ENCODE measurements at places on chromosomes 5 and 9.

GRCh38 chr5:81068063-81068462 lies 107.9 kb downstream of the RASGRF2 start:
- no peak for DNase-seq

DNA sequence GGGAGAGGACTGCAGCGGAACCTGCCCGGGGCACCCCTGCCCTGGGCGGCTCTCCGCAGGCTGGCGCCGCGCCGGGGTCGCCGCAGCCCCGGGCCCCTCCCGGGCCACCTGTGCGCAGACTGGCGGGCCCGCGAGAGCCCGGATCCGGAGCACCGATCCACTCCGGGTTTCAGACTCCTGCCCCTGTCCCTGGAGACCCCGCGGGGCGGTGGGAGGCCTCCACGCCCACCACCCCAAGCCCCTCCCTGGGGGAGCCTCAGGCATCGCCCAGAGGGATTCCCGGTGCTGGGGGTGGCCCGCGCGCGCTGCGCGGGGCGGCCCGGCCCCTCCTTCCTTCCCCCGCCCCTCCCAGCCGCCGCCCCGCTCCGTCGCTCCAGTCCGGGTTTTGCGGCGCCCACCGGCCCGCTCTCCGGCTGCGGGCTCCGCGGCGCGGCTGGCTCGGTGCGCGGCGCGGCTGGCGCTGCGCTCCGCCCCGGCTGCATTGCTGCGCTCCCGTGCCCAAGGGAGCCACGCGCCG lies at the start of gene UNC5A:
TSS of gene UNC5A (plus strand) at position 479 of the 517 bp plus-strand sequence. CDS start 192 bp downstream, outside the sequence.
- no peak for DNase-seq

- no peak for DNase-seq
Observed at GRCh38 chr9:21754741-21755140, 47.7 kb upstream of the MTAP start.

- no peak for DNase-seq
Observed at GRCh38 chr5:181086026-181086883, 44.7 kb downstream of the OR2V1 start.

- DNase-seq: no peak
Observed at GRCh38 chr9:4739587-4740387, 1.2 kb downstream of the AK3 start.

DNA sequence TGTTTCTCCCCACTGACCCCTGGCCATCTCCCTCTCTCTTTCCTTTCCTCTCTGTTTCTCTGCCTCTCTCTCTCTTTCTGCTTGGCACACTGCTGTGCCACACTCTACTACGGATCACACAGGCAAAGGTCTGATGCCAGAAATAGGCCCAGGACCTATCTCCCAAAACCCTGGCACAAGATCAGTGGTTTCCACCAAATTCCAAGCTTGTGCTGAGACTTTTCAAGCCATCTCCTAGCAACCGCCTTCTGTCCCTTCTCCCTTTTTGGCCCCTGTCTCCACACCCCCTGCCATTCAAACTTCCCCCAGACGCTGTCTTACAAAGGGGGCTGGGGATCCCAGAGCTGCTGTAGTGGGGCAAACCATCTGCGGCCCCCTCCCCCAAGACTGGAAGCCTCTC lies 38.5 kb upstream of the RARS1 start:
- no peak for DNase-seq

GRCh38 chr5:172854451-172854871 lies 20.4 kb downstream of the ERGIC1 start:
- DNase-seq: no peak

DNA sequence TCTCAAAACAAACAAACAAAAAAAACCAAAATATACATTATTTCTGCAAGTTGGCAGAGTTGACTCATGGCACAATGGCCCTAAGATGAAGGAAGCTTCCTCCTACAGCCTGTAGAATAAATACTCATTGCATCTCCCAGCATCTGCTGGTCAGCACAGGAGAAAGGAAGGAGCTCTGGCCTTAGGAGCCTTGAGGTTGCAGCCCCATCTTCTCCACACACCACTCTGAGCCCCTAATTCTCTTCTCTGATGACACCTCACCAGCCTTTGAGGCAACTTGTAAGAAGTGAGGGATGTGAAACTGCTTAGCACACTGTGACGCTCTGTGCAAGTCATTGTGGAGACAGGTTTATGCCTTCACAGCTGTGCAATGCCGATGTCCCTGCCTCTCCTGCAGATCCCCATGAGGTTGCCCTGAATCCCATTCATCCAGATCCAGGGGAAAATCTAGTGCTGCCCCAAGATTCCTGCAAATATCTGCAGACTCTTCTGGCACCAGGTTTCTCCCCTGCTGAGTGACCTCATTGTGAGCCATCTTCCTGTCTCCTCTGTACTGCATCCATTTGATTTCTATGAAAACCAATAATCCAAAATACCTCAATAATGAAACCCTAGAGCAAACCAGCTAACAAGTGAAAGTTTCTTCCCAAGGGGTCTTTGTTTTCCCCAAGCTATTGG lies 65.3 kb upstream of the TGFBR1 start:
- DNase-seq: no peak

GRCh38 chr5:57508211-57508610 lies 25.6 kb upstream of the ACTBL2 start:
- DNase-seq: no peak

- no peak for DNase-seq
Observed at GRCh38 chr9:137138722-137139467, at the start of gene GRIN1. Gene GRIN1 (plus strand): TSS chr9:137139154. CDS start chr9:137139487, 333 bp downstream.

GRCh38 chr5:161804263-161804662 lies 43.7 kb upstream of the GABRA1 start:
- DNase-seq: no peak

DNA sequence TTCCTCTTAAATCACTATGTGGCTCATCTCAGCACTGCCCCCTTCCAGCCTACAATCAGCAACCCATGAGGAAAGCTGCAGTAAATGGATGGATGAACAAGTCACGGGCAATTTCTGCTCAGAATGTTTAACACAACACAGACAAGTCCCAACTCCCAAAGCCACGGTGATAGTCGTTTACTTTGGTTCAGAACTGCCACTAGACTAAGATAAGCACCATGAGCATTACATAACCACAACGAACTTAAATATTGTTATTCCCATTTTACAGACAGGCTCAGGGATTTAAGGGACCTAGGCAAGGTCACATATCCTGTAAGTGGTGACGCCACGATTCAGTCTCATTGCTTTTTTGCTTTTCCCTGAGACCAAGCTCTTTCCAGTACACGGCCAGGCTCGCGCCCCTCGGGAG lies 2.0 kb upstream of the SMIM27 start:
- no peak for DNase-seq

- no peak for DNase-seq
Observed at GRCh38 chr5:128424646-128425045, 113.4 kb downstream of the FBN2 start.

DNA sequence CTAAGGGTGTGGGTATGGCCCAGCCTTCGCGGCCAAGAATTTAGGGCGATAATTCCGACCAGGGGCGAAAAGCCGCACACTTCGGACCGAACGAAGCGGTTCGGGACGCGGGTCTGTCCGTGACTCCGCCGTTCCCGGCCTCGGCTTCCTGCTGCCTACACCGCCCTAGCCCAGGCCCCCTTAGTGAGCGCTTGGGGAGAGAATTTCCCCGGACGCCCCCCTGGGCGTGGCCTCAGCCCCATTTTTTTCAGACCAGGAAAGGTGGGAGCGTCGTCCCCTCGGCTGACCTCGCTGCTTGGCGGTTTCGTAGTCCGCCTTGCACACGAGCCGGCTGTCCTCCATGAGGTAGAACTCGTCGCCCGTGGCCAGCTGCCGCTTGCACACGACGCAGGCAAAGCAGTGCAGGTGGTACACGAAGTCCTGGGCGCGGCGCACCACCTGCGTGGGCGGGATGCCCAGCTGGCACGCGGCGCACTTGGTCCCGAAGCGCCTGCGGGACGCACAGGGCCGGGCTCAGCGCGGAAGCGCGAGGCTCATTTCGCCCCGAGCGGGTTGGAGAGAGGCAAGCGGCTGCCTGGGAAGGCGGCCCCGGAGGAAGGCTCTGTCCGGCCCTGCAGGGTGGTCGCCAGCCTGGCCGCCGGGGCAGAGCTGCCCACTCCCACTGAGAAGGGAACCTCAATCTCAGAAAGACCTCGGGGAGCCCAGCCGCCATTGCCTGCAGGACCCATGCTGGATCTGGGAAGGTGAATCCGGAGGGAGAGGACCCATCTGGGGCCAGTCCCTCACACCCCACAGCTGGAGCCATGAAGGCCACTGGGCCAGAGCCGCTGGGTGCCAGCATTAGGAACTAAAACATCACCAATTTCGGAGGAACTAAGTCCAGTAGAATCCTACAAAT lies 5.3 kb downstream of the LHX3 start:
- no peak for DNase-seq

GRCh38 chr5:173498286-173498685 lies 118.2 kb downstream of the BOD1 start:
- no peak for DNase-seq

DNA sequence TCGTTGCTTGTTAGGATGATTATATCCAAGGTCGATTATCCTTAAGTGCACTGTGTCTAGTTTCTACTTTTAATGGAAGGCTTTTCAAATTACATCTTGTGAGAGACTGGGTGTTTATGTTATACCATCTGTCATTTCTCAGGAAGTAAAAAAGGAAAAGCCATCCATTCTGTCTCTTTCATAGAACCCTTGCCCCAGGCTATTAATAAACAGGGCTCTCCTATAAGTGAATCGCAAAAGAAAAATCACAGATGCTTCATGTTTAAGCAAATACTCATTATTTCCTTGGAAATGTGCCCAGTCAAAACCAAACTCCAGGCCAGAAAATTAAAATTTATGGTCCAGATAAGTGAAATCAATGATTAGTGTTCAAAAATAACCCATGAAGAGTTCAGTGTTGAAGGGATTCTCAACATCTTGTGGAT lies 58.1 kb downstream of the STARD4 start:
- no peak for DNase-seq

- no peak for DNase-seq
Observed at GRCh38 chr5:2187687-2188086, 305.0 kb upstream of the IRX4 start.

DNA sequence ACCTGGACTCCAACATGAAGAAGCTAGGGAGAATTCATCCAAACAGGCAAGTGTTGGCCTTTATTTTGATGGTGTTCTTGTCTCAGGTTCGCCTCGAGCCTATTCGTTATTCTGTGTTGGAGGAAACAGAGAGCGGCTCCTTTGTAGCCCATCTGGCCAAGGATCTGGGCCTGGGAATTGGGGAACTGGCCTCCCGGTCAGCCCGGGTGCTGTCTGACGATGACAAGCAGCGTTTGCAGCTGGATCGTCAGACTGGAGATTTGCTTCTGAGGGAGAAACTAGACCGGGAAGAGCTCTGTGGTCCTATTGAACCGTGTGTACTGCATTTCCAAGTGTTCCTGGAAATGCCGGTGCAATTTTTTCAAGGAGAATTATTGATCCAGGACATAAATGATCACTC lies 367 bp downstream of the PCDHB4 start:
- DNase-seq: no peak

GRCh38 chr9:116313638-116314037 lies 160.0 kb downstream of the PAPPA start:
- no peak for DNase-seq

DNA sequence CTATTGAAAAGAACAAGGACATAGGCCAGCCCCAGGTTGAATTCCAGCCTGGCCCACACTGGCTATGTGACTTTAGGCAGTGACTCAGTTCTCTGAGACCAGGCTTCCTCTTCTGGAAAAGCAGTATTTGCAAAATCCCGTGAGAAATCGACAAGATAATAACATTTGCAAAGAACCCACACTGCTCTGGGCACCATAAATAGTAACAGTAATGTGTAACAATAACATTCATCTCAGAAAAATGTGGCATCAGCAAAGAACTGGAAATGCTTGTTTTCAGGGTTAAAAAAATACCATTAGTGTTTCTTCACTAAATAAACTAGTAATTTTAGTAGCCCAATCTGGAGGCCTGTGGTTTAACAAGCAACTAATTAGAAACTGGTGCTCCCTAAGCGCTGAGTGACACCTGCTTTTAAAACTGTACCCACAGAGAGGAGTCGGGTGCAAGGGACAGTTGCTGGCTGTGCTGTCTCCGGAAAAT lies 148.4 kb downstream of the TTLL11 start:
- no peak for DNase-seq

DNA sequence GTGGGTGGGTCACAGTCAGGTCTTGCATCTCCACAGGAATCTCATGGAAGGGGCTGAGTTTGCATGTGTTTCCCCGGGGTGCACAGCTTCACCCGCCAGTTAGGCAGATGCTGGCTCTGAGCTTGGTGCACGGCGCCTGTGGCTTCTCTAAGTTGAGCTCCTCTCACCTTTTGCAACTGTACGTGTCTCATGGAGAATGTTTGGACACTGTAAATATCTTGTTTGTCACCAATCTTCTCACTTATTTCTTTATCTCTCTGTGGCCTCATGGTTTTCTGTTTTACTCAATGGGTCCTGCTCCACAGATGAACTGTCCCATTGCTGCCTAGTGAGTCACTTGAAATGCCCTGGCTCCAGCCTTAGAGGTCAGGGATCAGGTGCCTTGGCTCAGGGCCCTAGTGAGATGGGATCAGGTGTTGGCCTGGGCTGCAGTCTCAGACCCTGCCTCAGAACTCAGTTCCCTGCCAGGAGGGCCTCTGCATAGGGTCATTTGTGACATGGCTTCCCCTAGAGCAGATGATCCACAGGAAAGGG lies 61.6 kb downstream of the WNK2 start:
- no peak for DNase-seq

GRCh38 chr5:157088342-157088990 lies 20.4 kb downstream of the HAVCR2 start:
- no peak for DNase-seq

DNA sequence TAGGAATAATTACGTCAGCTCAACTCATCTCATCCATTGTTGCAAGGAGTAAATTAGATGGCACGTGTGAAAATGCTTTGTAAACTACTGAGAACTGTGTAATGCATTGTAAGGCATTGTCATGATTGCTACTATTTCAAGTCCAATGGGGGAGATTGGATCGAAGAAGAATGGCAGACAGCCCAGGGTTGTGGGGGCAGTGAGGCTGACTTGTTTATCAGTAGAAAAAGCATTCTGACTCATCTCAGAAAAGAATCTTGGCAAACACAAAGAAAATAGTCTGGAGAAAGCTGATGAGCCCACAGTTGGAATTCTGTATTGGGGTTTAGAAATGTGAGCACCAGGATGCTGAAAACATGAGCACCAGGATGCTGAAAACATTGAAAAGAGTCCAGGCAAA lies 28.0 kb upstream of the DAP start:
- no peak for DNase-seq

DNA sequence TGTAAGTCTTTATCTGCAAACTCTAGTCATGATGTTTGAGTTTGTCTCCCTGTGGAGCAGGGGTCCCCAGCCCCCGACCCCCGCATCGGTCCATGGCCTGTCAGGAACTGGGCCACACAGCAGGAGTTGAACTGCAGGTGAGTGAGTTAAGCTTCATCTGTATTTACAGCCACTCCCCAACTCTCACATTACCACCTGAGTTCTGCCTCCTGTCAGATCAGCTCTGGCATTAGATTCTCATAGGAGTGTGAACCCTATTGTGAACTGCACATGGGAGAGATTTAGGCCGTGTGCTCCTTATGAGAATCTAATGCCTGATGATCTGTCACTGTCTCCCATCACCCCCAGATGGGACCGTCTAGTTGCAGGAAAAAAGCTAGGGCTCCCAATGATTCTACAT lies 7.0 kb downstream of the C9orf85 start:
- DNase-seq: no peak

DNA sequence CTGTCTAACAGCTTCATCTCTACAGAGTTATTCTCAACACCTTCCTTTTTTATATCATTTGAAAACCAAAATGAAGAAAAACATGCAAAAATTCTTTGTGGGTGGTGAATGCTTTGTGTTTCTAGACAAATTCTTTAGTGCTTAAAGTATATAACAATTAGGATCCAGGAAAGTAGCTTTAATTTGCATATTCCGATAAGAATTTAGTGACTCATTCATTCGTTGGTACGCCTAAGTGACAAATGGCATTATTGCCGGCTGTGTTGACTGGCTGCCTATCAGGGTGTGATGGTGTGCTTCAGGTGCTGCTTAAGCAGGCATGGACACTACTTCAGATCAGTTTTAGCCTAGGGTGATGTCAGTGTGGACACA lies 35.2 kb downstream of the LMNB1 start:
- no peak for DNase-seq

Measured in SHP77 (cell line).